Activated T-helper 2 cell treated with anti-CD3 and anti-CD28 coated beads, Interferon-gamma antibody, Interleukin-2, Interleukin-4, amounts not matched to agents 10 μg/mL and 5 μg/mL and 100 μg/mL, durations not matched to agents 14 hours and 24 hours and 36 hours (primary cell): ENCODE measurements at places on chromosomes 16 and 17.

GRCh38 chr17:63425483-63425882, 20.6 kb downstream of the CYB561 start:
- peak; percentile 47 for DNase-seq

DNA sequence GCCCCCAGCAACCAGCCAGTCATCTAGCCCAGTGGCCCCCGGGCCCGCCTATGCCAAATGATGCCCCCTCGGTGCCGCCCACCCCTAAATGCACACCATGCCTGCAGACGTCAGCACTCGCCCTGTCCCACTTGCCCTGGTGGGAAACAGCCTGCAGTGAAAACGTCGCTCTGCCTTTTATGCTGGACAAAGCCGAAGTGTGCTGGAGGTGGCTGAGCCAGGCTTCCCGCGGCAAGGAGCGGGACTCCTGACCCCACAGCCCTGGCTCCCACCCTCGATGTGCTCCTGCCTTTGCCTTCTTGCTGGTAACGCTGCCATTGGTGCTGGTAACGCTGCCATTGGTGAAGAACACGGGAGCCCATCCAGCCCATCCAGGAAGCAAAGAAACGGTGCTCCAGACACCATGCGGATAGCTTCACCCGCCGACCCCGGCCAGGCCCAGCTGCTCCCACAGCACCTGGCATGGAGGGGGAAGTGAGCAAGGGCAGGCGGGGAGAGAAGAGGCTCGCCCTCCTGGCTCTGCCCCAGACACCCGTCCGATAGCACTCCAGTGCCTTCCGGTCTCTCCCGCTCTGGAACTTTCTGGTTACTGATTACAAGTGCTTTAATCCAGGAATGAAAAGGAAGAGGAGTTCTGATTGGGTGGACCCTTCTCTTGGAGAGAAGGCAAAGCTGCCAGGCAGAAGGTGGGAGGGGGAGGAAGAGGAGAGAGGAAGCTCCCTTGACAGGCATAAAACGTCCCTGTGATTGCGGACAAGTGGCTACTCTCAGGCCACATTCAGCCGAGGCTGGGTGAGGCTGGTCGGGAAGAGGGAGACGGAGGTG, 4.0 kb upstream of the BAIAP2 start:
- DNase-seq, result no peak

DNA sequence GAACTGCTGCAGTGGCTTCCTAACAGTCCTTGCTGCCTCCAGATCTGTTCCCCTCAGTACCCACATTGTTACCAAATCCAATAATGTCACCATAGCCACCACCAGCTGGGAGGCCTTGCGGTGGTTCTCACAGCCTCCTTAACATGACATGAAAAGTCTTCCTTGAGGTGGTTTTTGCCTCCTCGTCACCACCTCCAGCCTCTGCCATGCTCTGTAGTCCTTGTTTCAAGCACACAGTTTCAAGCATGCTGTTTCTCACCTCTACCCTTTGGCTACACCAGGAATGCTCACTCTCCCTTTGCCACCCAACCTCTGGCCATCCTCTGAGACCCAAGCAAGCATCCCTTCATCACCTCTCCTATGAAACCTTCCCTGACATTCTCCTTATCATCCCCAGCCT, 47.2 kb downstream of the DNAH9 start:
- DNase-seq, result no peak

- no peak for DNase-seq
These were observed 5.7 kb upstream of the RASL10B start for GRCh38 chr17:35725802-35726126.

GRCh38 chr16:72001180-72001874, 1.1 kb upstream of the PKD1L3 start:
- no peak for DNase-seq

DNA sequence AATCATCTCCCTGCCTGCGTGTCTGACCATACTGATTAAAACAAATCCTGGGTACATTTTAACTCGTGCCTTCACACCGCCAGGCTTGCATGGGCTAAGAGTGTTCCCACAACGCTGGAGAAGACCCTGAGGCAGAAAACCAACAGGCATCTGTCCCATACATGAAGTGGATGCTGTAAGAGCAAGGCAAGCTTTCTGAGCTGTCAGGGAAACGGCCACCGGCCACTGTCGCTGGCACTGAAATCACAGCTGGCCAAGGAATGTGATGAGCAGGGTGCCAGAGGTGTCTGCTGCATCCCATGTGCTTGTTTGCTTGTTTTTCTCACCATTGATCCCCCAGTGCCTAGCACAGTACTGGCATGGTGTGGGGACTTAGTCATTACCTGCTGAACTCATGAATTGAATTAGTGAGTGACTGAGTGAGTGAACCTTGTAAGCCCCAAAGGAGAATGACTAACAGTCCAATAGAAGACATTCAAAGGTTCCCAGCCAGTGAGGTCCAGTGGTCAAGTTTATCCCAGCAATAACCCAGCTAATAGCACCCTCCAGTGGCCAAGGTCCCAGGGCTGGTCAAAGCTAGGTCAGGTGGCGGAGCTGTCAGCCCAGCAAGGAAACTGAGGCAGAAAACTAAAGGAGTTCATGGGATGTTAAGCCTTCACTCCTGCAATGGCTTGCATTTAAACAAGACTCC, 92.7 kb upstream of the CDH5 start:
- DNase-seq, result no peak

GRCh38 chr17:27660436-27660835, 29.4 kb downstream of the LGALS9 start:
- DNase-seq, result no peak

DNA sequence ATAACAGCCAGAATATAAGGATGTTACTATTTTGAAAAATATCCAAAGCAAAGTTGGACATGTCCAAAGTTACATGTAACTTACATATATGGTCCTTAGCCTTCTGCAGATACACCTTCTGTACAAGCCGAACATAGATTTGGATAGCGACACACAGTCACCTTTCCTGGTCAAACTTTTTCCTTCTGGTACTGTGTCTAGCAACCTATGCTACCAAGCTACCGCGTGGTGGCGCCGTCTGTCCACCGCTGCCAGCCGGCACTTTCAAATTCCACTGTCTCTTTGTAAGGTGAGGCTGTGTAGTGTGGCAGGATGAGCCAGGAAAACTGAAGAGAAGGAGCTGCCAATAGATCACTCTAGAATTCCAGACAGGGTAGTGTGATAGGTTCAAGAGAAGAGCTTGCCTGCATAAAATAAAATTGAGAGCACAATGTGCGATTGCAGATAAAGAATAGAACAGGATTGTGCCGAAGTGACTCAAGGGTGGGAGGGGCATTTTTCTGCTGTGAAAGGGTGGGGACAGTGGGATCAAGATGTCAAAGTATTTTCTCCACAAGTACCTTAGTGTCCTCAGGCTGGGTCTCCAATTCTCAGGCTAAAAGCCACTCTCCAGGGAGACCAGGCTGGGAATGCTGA, 366.9 kb downstream of the SLC39A11 start:
- DNase-seq, result peak; percentile 29

- DNase-seq, result no peak
These were observed 251.0 kb downstream of the CDH11 start for GRCh38 chr16:64870859-64871258.

DNA sequence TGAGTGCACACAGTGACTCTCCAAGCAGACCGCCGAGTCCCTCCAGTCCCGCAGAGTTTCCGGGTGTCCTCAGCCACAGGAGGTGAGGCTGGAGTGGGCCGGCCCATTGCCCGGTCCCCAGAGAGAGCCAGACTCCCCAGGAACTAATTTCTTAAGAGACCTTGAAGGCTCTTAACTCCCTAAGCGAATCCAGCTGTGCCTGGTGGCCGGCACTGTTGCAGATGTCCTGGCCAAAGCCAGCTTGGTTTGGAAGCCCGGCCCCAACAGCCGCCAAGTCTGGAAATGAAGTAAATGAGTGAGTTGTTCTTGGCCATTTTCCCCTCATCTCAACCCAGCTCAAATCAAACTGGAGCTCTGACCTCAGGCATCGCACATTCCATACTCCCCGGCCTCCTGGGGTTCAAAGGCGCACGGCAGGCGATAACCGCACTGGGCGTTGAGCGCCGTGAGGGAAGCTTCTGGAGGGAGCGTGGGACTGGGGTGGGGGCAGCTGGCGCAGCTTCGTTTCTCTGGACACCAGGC, 42.0 kb downstream of the CMIP start:
- no peak for DNase-seq

DNA sequence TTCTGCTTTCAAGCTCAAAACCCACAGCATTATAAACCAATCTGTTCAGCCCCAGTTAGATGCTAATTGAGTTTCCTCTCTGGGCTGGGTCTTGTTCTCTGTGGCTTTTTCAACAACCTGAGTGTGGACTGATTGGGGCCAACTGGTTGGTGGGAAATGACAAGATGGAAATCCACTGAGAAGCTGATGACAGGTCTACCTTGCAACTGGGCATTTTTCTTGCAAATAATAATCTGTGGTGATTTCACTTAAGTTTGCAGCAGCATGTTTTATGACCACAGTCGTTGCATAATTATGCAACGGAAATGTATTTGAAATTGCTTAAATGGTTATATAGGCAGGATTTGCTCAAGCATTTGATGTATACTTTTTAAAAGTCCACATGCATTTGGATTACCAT, 69.9 kb downstream of the AKAP1 start:
- DNase-seq, result no peak

DNA sequence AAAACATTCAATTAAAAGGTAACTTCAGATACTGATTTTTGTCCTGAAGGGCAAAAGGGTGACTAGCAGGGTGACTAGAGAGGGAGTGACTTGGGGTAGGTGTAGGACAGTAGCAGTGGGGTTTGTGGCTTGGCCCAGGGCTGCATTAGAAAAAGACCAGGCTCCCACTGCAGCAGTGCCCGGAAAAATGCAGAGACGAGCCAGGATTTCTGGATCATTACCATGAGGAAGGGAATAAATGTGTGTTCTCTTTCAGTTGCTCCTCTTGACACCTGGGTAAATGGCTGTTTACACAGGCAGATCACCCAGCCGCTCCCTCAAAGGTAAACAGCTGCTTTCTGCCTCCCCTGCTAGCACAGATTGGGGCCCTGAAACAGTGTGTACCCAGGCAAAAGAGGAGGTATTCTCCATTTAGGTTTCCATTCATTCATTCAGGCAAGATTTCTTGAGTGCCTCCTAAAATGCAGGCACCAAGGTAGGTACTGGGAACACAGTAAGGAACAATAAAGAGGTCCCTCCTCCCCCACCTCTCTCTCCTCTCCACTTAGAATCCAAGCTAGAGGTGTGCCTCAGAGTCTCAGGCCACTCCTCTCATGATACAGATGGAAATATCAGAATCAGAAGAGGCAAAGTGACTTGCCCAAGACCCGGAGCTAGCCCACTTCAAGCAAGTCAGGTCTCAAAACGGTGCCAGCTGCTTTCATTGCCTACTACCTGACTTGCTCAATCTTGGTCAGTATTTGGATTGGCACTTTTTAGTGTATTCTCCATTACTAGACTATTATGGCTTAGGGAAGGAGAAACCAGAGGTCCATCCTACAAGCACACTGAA, 15.2 kb upstream of the TOX3 start:
- no peak for DNase-seq

- DNase-seq, result no peak
These were observed 3.5 kb downstream of the G6PC1 start for GRCh38 chr17:42904110-42904469.

DNA sequence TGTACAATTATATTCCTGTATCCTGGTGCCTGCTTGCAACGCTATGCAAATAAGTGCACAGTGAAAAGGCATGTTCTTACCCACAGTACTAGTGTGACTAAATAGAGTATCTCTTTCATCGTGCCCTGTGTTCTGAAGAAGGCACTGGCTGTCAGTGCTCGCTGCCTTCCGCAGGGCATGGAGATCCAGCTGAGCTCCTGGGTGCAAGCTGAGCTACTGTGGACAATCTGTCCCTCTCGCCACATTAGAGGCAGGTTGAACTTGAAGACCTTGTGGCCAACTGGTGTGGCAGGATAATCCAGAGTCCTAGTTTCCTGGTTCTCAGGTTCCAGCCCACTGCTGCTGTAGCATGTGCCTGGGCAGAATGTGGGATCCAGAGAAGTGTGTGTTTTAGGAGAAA, 1.9 kb upstream of the ST6GALNAC1 start:
- no peak for DNase-seq
